ENCODE measurements at places on chromosomes 1 and 21.

- no peak for DNase-seq
These were observed 10.5 kb downstream of the RO60 start for GRCh38 chr1:193069748-193070385.

DNA sequence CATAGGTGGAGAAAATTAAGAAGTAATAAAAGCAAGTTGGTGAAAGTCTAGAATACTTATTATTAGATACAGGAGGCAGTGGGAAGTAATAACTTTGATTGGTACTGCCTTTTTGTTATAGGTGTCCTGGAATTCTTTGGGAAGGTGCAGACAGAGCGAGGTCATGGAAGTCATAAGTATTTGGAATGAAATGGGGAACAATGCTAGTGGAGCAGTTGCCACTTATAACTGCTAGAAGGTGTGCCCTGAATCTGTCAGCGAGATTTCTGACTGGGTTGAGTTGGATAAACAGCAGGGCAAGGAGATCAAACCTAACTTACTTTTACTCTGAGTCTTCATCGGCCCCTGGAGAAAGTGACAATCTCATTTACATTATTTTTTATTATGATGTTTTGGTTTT lies 69.6 kb downstream of the LHX9 start:
- no peak for DNase-seq

DNA sequence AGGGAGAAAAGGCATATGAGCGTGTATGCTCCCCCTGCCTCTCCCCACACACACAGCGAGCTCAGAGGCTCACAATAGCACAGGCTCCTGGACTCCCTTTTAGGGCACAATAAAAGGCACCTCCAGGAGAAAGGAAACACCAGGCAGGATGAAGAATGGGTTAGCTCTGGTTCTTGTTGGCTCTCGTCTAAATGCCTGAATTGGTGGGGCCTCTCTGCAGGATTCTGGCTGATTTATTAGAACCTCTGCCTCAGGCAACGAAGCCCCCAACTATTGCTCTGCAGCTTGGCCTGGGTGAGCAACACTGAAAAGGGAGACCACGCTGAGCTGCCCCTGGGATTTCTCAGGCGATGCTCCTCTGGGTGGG lies 590.9 kb upstream of the PLXNA2 start:
- no peak for DNase-seq

- no peak for DNase-seq
These were observed 1.6 kb downstream of the KRTAP10-2 start for GRCh38 chr21:44549525-44550211.

DNA sequence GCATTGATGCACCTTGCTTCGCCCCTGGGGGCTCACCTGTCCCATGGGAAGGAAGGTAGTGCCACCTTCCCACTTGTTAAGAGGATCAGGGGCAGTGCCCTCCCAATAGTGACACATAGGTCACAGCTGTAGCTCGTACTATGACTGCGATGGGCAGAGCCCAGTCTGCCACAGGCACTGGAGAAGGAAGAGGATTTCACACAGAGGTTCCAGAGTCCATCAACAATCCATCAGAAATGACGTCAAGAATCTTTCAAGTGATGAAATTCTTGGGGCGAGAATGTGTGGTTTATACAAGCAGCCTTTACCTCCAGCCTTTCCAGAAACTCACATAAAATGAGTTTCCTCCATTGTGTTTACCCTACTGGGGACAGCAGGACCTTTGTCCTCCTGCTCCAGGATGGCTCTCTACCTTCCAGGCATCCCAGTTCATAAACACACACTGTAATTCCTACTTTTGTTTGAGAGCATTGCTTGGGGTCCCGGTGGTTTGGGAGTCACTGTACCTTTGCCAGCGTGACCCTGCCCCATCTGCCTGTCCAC lies 260.6 kb upstream of the VAMP3 start:
- DNase-seq: no peak

DNA sequence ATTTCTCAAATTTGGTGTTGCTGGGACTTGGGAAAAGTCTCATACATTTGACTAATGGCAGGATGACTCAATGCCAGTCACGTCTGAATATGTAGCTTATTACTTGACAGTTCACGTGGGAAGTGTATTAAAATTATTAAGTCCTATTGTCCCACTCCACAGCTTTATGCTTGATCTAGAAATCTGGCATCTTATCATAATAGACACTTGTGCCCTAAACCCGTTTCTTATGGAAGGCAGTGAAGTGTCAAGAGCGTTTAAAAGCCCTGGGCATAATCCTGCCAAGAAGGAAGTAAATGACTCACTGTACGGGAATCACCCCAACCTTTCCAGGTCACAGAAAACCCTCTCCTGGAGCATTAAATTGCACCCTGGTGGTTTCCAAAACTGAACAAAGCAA lies 207.4 kb downstream of the APP start:
- no peak for DNase-seq

DNA sequence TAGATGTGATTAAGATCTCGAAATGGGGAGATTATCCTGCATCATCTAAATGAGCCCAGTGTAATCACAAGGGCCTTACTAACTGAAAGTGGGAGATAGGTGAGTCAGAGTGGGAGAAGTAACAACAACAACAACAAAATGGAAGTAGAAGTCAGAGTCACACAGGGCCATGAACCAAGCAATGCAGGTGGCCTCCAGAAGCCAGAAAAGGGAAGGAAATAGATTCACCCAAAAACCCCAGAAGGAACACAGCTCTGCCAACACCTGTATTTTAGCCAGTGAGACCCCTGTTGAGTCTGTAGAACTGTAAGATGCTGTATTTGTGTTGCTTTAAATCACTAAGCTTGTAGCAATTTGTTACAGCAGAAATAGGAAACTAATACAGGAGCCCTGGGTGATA lies 4.1 kb downstream of the TAGLN2 start:
- DNase-seq: no peak

DNA sequence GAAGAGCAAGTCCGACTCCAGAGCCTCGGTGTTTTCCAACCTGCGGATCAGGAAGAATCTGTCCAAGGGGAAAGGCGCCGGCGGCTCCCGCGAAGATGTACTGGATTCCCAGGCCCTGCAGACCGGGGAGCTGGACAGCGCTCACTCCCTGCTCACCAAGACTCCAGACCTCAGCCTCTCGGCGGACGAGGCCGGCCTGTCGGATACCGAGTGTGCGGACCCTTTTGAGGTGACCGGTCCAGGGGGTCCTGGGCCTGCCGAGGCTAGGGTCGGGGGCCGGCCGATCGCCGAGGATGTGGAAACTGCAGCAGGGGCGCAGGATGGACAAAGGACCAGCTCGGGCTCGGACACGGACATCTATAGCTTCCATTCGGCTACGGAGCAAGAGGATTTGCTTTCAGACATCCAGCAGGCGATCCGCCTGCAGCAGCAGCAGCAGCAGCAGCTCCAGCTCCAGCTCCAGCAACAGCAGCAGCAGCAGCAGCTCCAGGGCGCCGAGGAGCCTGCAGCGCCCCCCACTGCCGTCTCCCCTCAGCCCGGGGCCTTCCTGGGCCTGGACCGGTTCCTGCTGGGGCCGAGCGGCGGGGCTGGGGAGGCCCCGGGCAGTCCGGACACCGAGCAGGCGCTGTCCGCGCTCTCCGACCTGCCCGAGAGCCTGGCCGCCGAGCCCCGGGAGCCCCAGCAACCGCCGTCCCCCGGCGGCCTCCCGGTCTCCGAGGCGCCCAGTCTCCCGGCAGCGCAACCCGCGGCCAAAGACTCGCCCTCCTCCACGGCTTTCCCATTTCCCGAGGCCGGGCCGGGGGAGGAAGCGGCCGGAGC lies 827 bp downstream of the FMN2 start:
- no peak for DNase-seq

- no peak for DNase-seq
These were observed 953.8 kb upstream of the ADGRL2 start for GRCh38 chr1:80846966-80847365.
